ENCODE measurements at places on chromosomes 3 and 15.

GRCh38 chr3:100606894-100607512 is 2.4 kb upstream of the ADGRG7 start:
- no peak for DNase-seq

DNA sequence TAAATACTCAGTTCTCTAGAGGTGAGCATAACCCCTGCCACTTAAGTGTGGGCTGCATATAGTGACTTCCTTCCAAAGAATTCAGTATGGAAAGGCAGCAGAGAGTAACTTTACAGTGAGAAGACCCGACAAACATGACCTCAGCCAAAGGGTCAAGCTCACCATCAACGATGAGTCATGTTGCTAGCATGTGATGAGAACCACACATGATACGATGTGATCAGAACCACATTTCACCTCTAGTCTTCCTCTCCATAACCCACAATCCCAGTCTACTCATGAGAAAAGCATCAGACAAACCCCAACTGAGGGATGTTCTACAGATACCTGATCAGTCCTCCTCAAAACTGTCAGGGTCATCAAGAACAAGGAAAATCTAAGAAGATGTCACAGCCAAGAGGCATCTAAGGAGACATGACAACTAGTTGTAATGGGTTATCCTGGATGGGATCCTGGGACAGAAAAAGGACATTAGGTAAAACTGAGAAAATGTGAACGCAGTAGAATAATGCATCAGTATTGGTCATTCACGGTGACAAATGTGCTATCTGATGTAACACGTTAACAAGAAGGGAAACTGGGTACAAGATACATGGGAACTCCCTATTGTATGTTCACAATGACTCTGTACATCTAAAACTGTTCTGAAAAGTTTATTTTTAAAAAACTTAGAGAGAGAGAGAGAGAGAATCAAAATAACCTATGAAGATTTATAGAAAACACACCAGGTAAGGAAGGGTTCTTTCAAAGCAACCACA is 28.3 kb downstream of the SEC61A1 start:
- peak; percentile 97 for DNase-seq

GRCh38 chr3:185613016-185613415 is 26.9 kb downstream of the SENP2 start:
- no peak for DNase-seq

- no peak for DNase-seq
These were observed 229.5 kb upstream of the ROPN1 start for GRCh38 chr3:124221422-124221821.

GRCh38 chr15:55588070-55588814 is at the start of gene PYGO1:
TSS of gene PYGO1 (minus strand) at chr15:55588345. CDS start at chr15:55587883, 462 bp downstream.
- DNase-seq = peak; percentile 83
